SJSA1 (cell line): ENCODE measurements at places on chromosomes 1 and 21. TPM values are rescaled to one million over a fixed set of nuclear protein-coding genes. Genes with fewer than 3 reads are reported as not detected.

Gene CD48
- not detected in 2 replicates for total RNA-seq

Gene CFAP141
- total RNA-seq = not detected in 2 replicates

Gene C1QB
- total RNA-seq = not detected in 2 replicates

Gene OPTC
- total RNA-seq = not detected in 2 replicates

Gene WDR4
- total RNA-seq = 14.4 and 21.3 TPM in 2 replicates

DNA sequence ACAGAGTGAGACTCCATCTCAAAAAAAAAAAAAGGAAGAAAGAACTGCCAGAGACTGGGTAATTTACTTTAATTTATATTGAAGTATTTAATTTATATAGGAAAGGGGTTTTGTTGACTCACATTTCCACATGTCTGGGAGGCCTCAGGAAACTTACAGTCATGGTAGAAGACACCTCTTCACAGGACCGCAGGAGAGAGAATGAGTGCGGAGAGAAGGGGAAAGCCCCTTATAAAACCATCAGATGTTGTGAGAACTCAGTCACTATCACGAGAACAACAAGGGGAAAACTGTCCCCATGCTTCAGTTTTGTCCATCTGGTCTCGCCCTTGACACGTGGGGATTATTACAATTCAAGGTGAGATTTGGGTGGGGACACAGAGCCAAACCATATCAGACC, 25.8 kb upstream of the PPP1R8 start:
- no peak for DNase-seq

DNA sequence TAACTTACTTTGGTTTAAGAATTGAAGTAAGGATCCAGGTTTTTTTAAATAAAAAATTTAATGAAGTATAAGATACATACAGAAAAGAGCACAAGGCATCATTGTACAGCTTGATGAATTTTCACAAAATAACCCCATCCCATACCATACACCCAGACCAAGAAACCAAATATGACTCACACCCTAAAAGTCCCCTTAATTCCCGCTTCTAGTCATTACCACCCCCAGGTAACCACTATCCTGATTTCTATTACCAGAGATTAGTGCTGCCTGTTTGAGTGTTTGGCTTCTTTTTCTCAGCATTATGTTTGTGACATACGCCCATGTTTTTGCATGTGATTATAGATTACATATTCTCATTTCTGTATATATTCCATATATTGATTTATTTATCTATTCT, 98.5 kb upstream of the HIVEP3 start:
- no peak for DNase-seq

DNA sequence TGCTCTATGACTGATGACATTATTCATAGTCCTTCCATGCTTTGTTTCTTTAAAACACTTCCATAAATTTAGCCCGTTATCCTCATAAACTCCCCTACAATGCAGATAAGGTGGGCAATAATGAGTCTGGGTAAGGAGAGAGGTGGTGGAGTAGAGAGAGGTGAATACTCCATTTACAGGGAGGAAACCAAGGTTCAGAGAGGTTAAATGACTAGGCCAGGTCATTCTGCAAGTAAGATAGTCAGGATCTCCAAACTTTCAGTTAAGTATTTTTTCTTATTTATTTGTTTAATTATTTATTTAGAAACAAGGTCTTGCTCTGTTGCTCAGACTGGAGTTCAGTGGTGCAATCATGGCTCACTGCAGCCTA, 26.1 kb downstream of the PAFAH2 start:
- no peak for DNase-seq

DNA sequence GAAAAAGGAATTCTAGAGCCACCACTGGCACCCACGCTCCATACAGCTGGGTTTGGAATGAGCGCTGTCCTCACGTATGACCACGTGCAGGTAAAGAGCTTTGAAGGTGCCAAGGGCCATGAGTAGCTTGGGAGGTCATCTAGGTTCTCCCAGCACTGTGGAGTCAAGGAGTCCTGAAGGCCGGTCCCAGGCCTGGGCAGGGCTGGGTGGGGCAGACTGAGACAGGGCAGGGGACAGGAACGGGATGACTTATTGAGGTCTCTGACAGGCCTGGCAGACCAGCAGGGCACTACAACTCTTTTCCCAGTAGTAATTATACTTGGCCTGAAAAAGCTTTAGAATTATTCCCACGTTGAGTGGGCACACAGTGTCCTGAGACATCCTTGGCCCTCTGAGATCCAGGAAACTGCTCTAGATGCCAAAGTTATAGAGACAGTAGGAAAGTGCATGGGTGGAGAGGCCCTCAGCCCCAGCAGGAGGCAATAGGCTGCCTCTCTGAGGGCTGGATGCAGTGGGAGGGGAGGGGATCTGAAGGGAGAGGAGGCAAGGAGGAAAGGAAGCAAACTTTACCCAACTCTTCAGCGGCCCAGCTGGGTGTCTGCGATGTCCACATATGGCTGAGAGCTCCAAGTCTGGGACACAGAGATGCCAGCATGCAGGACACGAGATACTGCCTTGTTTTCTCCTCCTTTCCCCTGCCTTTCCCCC, 1.8 kb upstream of the CDA start:
- no peak for DNase-seq

GRCh38 chr1:110554871-110555801, 36.2 kb upstream of the KCNA10 start:
- DNase-seq = no peak

GRCh38 chr1:165431079-165431478, 13.8 kb downstream of the RXRG start:
- no peak for DNase-seq

DNA sequence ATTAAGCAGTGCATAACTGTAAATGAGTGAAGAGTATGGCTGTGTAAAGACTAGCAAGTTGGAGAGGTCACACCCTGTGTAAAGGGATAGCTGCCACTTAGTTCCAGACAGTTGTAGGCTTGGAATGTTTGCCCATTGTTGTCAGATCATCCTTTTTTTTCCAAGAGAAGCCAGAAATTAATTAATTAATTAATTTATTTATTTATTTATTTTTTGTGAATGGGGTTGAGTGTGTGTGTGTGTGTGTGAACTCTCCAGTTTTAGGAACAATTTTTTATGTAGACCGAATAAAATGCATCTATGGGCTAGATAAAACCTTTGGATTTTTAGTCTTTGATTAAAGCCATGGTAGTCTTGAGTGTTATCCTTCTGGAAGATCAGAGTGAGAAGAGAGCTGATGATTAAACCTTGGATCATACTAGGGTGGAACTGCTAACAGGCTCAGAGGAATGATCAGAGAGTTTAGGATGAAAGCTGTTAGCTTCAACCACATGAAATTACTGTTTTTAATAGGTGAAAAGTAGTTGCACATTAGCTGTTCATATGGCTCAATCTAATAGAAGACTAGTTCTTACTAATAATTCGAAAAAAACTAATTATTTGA, 58.4 kb downstream of the OSBPL9 start:
- no peak for DNase-seq

DNA sequence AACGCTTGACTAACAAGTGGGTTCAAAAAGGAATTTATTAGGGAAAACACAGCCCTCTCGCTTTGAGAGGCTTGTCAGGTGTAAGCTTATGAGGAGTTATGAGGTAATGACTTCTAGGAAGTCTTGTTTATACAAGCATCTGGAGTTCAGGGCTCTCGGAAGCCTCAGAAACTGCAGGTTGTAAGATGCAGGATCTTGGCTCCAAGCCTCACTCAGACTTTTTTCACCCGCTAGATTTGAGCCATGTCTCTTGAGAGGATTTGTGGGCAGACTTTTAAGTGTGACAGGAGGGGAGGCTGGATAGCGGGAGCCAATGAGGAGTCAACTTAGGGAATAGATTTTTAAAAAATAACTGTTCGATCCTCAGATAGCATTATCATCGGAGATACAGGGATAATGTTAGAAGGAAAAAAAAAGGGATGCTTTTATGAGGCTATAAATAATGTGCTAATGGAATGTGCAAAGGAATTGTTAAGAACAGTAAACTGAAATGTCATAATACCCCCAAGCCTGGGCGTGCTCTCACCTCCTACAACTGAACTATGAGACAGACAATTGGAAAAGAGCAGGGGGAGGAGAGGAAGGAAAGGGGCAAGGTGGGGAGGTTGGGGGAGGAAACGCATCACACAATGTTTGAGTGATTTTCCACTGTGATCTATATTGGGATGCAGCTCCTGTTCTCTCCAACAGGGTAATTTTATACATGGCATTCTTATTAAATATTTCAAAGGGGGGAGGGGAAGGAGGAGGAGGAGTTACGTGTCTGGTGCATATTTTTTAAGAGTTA, 107.4 kb upstream of the ESRRG start:
- no peak for DNase-seq
